ENCODE measurements at places on chromosomes 4 and X.

GRCh38 chrX:6729626-6730025 lies 194.7 kb upstream of the VCX3A start:
- DNase-seq, result no peak

DNA sequence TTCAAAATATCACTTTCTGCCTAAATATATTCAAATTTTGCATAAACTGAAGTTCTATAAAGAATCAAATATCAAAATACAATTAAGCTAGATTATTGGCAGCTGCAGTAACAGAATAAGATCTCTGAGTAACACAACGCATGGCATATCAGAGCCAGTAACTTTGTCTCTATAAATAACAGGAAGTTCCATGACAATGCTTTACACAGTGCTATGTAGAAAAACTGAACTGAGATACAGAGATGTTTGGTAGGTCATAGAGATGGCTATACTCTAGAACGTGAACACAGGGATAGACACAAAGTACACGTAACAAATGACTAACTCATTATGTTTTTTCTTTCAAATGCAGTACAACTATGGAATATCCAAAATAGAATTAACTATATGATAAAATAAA lies 18.2 kb downstream of the UBE2D3 start:
- DNase-seq, result no peak

DNA sequence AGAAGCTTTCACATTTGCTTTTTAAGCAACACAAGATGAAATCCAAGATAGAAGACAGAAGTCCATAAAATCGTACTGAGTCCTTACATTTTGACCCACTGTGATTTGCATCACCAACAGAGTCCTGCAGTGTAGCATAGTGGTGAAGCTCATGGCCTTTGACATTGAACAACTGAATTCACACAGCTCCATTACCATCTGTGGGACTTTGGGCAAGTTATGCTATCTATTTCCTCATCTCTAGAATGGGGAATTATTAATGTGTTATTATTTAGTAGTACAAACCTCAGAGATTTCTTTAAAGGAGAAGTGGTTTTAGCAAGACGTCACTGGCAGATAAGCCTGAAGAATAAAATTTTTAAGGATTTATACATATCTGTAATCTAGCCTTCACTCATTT lies 10.7 kb downstream of the GPRIN3 start:
- DNase-seq, result no peak

DNA sequence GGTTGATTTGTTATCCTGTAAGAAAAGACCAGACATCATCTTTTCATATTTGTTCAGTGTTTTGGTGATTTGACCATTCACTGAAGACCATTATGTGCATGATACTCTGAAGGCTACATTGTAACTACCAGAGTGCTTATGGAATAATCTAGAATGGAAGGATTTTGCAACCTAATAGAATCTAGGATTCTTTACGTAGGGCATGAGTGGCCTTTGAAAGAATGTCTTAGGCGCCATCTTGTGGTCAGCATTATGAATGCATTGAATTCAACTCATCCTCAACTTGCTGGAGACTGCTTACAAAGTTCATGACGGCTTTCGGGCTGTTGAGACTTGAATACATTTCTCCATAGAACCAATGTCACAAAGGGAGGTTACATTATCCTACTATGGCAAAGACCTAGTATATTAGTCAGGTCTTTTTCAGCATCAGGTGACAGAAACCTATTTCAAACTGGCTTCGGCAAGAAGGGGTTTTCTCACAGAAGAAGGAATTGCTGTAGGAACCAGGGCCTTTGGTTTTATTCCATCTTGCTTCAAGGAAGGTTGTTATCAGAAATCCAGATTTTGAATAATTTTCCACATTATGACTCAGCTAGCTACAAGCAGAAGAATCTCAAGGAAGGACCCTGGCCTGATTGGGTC lies 104.1 kb downstream of the GPAT3 start:
- peak; percentile 26 for DNase-seq

- no peak for DNase-seq
Measured at GRCh38 chrX:144840616-144841015, 406.7 kb upstream of the SPANXN1 start.

- DNase-seq, result no peak
Measured at GRCh38 chrX:154013614-154014360, 5.9 kb downstream of the IRAK1 start.

DNA sequence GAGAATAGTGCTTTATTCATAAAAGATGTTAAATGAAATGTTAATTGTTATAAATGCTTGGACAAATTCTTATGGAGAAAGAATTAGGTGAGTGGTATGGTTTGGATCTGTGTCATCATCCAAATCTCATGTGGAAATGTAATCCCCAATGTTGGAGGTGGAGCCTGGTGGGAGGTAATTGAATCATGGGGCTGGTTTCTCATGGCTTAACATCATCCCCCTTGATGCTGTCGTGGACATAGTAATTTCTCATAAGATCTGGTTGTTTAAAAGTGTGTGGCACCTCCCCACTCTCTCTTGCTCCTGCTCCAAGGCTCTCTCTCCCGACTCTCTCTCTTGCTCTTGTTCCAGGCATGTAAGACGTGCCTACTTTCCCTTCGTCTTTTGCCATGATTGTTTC lies 22.5 kb downstream of the GYPE start:
- no peak for DNase-seq

DNA sequence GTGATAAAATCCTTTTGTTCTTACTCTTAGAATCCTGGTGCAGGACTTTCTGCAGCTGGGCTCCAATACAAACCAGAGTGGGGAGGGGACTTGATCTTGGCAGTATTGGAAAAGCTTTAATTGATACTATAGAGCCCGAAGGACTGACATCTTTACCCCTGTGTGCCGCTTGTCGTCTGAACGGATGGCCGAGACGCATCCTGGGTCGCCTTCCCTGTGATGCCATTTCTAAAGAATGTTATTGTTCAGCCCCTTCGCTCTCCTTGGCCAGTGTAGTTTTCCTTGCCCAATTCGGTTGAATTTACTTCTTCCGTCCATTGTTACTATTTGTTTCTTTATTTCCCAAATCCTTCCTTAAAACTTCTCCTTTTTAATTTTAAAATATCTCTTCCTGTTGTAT lies 80.9 kb downstream of the CLDN34 start:
- DNase-seq, result no peak

GRCh38 chrX:123665197-123665596 lies 67.7 kb downstream of the THOC2 start:
- DNase-seq, result no peak

DNA sequence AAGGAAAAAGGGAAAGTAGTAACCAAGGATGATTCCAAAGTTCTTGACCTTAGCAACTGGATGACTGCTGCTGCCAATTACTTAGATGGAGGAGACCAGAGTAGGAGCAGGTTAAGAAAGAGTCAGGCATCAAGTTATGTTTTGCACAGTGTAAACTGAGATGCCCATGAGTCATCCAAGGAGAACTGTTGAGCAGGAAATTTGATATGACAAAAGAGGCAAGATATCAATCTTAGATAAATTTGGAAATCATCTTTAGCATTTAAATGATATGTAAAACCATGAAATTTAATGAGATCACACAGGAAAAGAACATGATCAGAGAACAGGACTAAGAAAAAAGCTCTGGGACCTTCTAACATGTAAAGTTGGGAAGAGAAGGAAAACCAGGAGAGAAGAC lies 361.3 kb downstream of the OPHN1 start:
- DNase-seq, result no peak

- no peak for DNase-seq
Measured at GRCh38 chrX:69128588-69128987, 36.7 kb downstream of the PJA1 start.

GRCh38 chr4:771464-771863 lies 54.5 kb downstream of the CPLX1 start:
- DNase-seq, result no peak

DNA sequence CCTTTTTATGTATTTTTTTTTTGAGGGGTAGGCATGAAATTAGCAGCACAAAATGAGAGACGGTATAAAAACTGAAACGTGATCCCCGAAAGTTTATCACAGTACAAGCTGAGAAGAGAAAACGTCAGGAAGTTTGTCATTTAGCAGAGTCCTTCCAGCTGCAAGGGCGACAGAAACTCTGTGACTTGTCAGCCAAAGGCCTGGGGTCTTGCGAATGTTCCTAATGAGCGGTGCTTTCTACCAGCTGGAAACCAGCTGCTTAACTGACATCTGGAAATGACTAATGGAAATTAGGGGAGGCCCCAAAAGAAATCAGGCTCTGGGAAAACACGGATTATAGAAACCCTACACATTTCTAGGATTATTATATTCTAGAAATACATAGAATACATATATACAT lies 66.5 kb downstream of the CHRNA9 start:
- DNase-seq, result no peak

DNA sequence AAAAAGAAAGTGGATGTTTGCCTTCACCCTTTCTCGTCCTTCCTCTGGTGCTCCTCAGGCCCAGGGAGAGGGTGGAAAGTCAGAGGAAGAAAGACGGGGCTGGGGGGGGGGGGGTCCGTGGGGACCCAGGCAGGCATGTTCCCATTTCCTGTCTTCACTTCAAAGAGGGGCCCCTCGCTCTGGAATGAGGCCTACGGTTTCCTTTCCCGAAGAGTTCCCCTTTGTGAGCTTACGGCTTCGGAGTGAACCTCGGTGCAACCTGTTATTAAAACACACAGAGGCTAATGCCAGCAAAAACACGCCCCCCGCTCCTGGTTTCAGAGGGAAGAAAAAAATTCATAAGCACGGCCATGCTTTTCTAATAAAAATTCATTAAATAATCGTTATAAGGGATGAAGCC lies 40.1 kb downstream of the SHOX start:
- DNase-seq, result no peak

- DNase-seq, result no peak
Measured at GRCh38 chr4:137541876-137542646, 9.8 kb upstream of the PCDH18 start.

DNA sequence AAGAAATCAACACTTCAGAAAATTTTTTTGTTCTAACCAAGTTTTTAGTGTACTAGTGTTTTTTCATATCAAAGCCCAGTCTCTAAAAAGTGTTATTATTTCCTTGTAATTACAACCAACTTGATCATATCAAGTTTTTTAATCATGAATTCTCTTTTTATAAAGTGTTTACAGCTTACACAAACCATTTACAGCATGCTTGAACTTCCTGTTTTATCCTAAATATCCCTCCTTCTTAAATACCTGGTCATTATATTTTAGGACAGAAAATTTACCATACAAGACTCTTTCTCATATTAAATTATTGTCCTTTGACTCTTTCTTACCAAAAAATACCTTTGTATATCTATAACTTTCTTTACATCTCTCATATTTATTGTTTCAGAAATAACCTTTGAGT lies 89.4 kb upstream of the NPY2R start:
- no peak for DNase-seq

GRCh38 chr4:38815885-38816782 lies 11.5 kb upstream of the TLR1 start:
- no peak for DNase-seq

DNA sequence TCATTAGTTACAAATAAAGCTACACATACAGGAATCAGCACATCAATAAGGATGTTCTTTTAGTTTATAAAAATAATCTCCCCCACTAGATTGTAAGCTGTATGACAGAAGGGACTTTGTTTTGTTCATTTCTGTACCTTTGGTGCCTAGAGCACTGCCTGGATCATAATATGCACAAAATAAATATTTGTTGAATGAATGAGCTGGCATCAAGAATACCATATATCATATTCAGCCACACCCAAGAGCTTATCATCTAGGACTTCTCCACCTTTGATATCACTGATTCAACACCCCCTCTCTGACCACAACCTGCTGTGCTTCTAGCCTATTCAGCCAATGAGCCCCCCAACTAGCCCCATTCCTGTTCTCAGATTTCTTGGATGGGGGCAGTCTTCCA lies 10.6 kb downstream of the SYTL4 start:
- DNase-seq, result no peak

GRCh38 chr4:137474711-137475301 lies 57.5 kb downstream of the PCDH18 start:
- no peak for DNase-seq

DNA sequence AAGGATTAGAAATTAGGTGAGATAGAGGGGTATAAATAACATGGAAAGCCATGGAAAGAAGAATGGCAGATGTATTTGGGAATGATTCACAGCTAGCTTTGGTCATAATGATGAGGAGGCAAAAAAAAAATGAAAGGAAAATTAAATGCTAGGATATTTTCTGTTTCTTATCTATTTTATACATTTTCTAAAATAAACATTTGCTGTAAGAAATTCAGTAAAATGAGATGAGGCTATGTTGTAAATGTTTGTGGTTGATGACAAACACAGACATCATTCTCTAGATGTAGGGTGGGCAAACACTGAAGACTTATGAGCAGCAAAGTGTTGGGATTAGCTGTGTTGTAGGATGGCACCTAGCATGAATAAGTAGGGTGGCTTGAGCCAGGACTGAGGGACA lies 407.1 kb downstream of the IL15 start:
- no peak for DNase-seq

DNA sequence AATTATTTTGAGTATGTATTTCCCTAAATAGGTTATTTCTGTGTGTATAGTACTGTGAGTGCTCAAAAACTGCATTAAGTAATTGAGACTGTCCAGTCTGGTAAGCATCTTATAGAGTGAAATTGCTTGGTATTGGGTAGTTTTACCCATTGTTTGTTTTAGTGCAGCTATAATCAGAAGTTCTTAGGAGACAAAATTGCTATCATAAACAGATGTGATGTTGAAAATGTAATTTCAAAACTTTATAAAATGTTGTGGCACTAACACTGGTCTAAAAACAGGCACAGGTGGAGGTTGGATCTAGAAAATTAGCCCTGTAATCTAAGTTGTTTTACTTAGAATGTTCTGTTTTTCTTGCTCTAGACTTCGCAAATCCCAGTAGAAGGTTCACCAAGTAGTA lies 46.8 kb downstream of the RAPGEF2 start:
- no peak for DNase-seq

GRCh38 chrX:48705871-48706270 lies 9.3 kb downstream of the SUV39H1 start:
- DNase-seq, result no peak

DNA sequence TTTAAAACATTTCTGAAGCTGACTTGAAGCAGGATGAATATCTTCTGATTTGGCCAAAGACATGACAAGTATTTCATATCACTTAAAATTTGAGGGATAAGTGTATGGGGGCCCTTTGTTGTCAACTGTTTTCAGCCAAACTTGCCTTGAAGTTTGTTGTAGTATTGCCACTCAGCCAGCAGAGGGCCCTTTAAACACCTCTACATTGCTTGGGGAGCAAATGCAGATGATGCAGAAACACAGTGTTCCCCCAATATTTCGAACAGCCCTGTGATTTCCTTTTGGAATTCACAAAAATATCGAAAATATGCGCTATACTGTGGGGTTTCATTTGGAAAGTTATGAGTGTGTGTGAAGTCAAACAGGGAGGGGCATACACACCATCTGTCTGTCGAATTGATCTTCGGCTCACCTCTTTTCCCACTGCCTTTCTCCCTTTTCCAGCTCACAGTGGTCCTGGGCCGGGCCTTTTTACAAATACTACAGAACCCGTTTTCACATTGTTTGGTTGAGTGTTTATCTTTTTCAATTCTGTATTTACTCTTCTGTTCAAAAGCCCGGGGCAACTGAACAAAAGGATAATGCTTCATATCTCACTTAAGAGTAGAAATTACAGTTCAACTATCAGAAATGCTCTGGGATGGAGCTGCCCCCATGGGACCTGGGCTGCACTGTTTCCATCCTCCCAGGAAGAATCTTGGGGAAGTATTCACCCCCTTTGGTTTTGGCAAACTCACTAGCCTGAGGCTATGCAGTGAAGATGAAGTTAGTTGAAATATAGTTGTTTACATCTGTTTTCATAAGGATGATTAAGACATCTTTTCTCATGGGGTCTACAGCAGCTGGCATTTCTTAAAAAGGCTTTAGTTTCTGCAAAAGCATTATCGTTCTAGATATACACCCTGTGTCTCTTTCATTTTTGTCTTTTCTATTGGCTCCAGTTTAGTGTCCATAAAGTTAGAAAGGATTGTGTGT lies 137.6 kb downstream of the EGF start:
- DNase-seq, result no peak
